RWPE2 (cell line): ENCODE measurements at places on chromosomes 2 and 18.

- no peak for DNase-seq
Measured at GRCh38 chr18:26215247-26215970, 10.8 kb upstream of the TAF4B start.

GRCh38 chr2:9103663-9104277 lies 100.3 kb upstream of the MBOAT2 start:
- DNase-seq = no peak

GRCh38 chr2:214807653-214808052 lies 1.8 kb downstream of the BARD1 start:
- no peak for DNase-seq

GRCh38 chr2:29749843-29750242 lies 171.5 kb downstream of the ALK start:
- no peak for DNase-seq

GRCh38 chr2:29273685-29274611 lies 158.7 kb downstream of the CLIP4 start:
- no peak for DNase-seq

DNA sequence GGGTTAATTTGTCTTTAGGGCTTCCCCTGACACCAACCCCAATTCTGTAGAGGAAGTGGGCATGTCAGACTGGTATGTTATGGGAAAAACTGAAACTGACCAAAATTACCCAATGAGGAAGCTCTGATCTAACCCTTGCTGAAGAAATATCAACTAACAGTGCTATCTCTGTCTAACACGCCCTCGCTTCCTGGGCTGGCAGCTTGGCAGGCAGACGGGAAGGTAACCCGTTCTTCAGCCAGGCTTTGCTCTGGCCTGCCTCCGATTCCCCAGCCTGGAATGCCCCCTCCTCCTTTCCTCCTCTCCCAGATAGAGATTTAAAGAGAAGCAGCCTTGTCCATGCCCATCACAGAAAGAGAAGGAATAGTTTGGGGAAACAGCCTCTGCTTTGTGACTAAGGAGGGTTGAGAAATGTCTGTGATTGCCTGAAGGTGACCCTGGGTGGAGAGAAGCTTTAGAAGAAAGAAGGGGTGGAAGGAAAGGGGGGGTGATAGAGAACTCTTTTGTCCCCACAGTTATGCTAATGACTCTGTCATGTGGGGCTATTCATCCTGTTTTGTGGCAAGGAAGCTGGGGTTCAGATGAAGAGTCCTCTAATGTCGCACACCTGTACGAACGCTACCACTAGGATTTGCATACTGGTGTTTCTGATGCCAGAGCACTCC lies 15.4 kb downstream of the HK2 start:
- no peak for DNase-seq

DNA sequence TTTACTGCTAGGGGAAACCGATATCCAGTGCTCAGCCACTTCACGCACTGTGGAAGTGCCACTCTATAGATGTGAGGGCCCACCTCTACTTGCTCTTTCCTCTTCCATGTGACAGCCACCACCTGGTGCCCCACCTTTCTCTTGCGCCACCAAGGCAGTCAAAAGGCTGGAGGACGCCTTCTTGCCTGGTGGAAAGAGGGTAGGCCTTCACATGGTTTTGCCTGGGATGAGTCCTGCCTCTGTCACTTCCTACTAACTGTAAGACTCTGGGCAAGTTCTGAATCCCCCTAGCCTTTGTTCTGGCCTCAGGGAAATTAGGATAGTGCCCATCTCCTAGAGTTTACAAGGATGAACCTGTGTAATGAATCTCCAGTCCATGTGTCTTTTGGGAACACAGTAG lies 66.1 kb upstream of the ODC1 start:
- no peak for DNase-seq

DNA sequence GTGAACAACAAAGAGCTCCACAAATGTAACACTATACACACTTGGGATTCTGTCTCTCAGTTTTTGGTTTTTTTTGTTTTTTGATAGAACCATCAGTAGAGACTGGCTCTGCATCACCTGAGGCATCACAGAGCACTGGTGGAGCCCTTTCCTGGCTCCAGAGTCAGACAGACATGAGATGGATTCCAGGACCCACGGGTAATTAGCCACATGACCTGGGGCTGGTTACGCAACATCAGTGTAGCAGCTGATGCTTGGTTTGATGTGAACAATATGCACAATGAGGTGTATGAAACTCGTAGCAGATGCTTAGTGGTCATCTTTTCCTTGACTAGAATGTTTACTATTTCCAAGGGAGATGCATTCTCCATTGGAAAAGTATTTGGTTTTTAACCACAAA lies 40.7 kb downstream of the CMPK2 start:
- no peak for DNase-seq
